Brain microvascular endothelial cell (primary cell): ENCODE measurements at places on chromosomes 3 and 15.

- peak; percentile 17 for DNase-seq
Observed at GRCh38 chr3:31550452-31551251, 17.9 kb downstream of the STT3B start.

DNA sequence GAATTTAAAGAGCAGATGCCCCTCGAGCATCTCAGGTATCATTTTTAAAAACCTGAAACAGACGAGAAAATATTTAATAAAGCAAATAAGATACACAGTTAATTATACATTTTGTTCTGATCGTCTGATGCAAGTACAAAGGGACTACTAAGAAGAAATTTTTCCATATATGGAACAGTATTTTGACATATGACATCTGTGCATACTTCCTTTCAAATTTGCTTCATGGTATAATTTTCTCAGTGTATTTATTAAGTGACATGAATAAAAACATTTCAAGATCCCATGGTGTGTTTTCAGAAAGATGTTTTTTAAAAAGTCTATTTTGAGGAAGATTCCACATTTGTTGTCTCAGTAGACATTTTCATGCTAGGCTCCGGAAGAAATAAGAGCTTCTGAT, 208.1 kb downstream of the VGLL3 start:
- DNase-seq, result no peak

GRCh38 chr3:128273841-128274573, 120.7 kb downstream of the EEFSEC start:
- DNase-seq, result no peak

- no peak for DNase-seq
Observed at GRCh38 chr3:194178128-194178527, 42.2 kb downstream of the HES1 start.

- DNase-seq, result no peak
Observed at GRCh38 chr3:29447946-29448627, 167.2 kb downstream of the RBMS3 start.

- no peak for DNase-seq
Observed at GRCh38 chr3:150540991-150541390, 5.3 kb downstream of the SERP1 start.

DNA sequence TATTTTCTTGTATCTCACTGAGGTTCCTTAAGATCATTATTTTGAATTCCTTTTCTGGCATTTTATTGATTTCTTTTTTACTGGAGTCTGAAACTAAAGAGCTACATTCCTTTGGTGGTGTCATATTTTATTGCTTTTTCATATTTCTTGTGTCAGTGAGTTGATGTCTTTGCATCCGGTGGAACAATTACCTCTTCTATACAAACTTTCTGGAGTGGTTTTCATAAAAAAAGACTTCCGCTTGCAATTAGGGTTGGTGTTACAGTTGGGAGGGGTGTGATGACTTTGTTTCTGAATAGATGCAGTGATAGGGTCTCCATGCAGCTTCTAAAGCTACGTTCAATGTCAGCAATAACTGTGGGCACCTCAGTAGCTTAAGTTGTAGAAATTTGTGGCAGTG, 181.7 kb downstream of the LPP start:
- no peak for DNase-seq

DNA sequence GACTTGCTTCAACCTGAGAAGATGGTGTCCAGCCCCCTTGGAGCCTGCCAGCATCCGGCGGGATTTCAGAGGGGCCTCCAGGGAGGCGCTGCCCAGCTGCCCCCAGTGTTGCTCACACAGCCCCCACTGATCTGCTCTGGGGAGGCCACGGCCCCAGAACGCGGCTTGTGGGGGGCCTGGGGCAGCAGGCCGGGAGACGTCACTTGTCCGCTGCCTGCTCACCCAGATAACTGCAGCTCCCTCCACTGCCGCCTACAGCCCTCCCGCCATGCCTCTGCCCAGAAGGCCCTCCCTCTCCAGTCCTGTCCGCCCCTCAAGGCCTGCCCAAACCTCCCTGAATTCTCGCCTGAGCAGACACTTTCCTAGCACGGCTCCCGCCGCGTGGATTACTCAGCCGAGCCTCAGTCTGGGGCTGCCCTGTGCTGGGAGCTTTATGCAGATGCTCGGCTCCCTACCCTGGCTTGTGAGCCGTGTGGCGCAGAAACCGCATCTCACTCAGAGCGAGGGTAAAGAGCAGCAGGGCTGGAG, 17.2 kb upstream of the ADIPOQ start:
- DNase-seq, result peak; percentile 77

GRCh38 chr15:64931381-64931780, 19.7 kb downstream of the ANKDD1A start:
- no peak for DNase-seq
